T-cell (primary cell): ENCODE measurements at places on chromosomes 2 and 18. TPM values are rescaled to one million over a fixed set of nuclear protein-coding genes. Genes with fewer than 3 reads are reported as not detected.

- no peaks in the 10 kb centered on the region for H3K27me3 ChIP-seq
- H3K4me1 ChIP-seq = no peaks in the 10 kb centered on the region
- no peak overlapping the region for H3K4me3 ChIP-seq
- no peak for DNase-seq
Observed at GRCh38 chr18:7272311-7273049, 41.6 kb downstream of the LRRC30 start.

DNA sequence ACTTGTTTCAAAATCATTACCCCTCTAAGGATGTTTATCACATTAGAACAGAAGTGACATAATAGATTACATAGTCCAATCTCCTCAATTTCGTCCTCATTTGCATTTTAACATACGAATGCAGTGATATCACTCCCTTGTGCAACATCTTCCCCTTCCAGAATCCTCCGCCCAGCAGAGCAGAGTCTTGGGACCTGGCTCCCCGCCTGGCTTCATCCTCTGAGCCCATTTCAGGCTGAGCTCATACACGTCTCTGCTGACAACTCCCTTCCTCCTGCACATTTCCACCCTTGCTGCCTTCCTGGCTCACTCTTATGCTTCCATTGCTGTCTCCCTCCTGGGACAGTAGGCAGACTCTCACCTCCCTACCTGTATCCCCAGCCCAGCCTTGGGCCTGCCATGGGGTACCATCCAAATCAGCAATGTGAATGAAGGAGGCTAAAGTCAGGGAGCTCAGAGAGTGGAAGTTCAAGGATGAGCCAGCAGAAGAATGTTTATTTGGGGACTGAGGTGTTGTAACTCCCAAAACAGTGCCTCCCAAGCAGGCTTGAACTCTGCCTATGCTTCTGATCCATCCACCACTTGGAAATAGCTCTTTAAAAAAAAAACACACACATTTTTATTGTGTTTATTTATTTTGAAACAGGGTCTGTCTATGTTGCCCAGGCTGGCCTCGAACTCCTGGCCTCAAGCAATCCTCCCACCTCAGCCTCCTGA is 165.2 kb downstream of the TMEM200C start:
- H3K36me3 ChIP-seq = no peaks in the 10 kb centered on the region
- no peak overlapping the region for H3K27ac ChIP-seq
- no peak overlapping the region for H3K4me3 ChIP-seq
- no peak for DNase-seq

DNA sequence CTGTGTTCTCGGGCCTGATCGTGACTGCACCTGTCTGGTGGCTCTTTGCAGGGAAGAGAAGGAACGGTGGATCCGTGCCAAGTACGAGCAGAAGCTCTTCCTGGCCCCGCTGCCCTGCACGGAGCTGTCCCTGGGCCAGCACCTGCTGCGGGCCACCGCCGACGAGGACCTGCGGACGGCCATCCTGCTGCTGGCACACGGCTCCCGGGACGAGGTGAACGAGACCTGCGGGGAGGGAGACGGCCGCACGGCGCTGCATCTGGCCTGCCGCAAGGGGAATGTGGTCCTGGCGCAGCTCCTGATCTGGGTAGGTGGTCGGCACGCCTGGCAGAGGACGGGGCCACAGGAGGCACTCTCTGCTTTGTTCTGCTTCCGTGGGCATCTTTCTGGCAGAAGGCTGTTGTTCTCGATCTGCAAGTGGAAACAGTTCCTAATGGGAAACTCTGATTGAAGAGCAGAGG is 48.0 kb downstream of the GBX2 start:
- no peak for DNase-seq
- H3K36me3 ChIP-seq = no peaks in the 10 kb centered on the region
- H3K27me3 ChIP-seq = peaks cover 15% of the 10 kb centered on the region
- no peak overlapping the region for H3K27ac ChIP-seq

- H3K27me3 ChIP-seq = no peaks in the 10 kb centered on the region
- H3K4me3 ChIP-seq = no peak overlapping the region
- no peak overlapping the region for H3K27ac ChIP-seq
- DNase-seq = no peak
Observed at GRCh38 chr2:46170026-46170425, 127.2 kb upstream of the EPAS1 start.

GRCh38 chr2:103364177-103364576 is 602.3 kb downstream of the TMEM182 start:
- no peak overlapping the region for H3K4me3 ChIP-seq
- no peak for DNase-seq
- no peaks in the 10 kb centered on the region for H3K36me3 ChIP-seq
- H3K27me3 ChIP-seq = no peaks in the 10 kb centered on the region
- no peak overlapping the region for H3K27ac ChIP-seq
- no peaks in the 10 kb centered on the region for H3K4me1 ChIP-seq

GRCh38 chr18:62795813-62796212 is 80.5 kb downstream of the PHLPP1 start:
- H3K27me3 ChIP-seq = no peaks in the 10 kb centered on the region
- H3K4me3 ChIP-seq = no peak overlapping the region
- no peak for DNase-seq
- no peaks in the 10 kb centered on the region for H3K4me1 ChIP-seq
- no peaks in the 10 kb centered on the region for H3K36me3 ChIP-seq
- H3K27ac ChIP-seq = no peak overlapping the region

DNA sequence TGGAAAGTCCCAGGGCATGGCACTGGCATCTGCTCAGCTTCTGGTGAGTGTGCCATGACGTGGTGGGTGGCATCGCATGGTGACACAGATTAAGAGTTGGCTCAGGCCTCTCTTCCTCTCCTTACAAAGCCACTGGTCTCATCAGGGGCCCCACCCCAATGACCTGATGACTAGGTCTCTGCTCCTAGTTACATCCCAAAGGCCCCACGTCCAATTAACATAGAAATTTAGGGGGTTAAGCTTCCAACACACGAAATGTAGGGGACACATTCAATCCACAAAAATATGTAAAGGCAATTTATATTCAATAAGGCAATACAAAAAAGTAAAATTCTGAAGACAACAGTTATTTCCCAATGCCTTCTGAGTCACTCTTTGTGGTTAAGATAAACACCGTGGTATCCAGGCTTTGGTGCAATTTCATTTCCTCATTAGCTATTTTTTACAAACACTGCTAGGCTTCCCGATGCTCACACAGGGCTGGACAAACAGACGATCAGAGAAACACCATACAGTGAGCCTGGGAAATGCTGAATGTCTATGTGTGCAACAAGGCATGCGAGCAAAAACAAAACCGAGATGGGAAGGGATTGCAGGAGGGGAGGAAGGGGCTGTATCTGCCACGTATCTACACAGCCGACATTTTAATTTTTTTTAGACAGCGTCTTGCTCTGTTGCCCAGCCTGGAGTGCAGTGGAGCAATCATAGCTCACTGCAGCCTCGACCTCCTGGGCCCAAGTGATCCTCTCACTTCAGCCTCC is 67.2 kb downstream of the MBP start:
- H3K4me3 ChIP-seq = no peak overlapping the region
- peaks cover 97% of the 10 kb centered on the region for H3K4me1 ChIP-seq
- no peaks in the 10 kb centered on the region for H3K27me3 ChIP-seq
- H3K36me3 ChIP-seq = peaks cover 5% of the 10 kb centered on the region
- DNase-seq = peak; percentile 44
- H3K27ac ChIP-seq = peak overlapping the region; percentile 82

DNA sequence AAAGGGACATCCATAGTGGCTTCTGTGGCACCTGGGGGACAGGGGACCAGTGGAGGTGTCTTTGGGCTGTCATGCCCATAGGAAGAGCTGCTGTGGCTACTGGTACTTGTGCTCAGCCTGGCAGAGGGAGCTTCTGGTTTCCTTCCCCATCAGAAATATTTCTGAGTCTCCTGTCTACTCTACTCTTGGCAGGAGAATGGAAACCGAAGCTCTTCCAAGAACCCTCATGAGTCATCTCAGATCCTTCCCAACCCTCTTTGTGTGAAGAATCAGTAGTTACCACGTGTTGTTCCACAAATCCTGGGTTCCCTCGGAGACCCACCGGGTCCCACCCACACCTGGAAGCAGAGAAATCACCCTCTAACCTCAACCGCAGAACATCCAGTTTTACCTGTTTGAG is 234.9 kb downstream of the FHOD3 start:
- H3K4me1 ChIP-seq = no peaks in the 10 kb centered on the region
- H3K27me3 ChIP-seq = no peaks in the 10 kb centered on the region
- H3K36me3 ChIP-seq = no peaks in the 10 kb centered on the region
- no peak overlapping the region for H3K4me3 ChIP-seq
- H3K27ac ChIP-seq = no peak overlapping the region

DNA sequence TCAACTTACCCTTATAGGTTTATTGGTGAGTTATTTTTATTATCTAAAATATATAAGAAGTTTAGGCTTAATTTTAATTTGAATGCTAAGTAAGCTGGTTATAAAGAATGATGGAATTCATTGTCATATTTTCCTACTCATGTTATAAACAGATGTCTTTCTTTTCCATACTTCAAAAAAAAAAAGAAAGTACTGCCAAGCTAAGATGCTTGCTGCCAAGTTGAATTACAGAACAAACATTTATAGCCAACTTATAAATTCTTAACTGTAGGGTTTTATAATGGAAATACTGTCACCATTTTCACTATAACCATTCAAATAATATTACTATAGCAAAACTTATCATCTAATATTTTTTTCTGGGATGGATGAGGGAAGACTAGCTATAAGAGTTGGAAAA is 676.0 kb downstream of the NRXN1 start:
- DNase-seq = no peak
- H3K36me3 ChIP-seq = no peaks in the 10 kb centered on the region
- H3K27ac ChIP-seq = no peak overlapping the region
- no peaks in the 10 kb centered on the region for H3K27me3 ChIP-seq
- H3K4me1 ChIP-seq = no peaks in the 10 kb centered on the region

DNA sequence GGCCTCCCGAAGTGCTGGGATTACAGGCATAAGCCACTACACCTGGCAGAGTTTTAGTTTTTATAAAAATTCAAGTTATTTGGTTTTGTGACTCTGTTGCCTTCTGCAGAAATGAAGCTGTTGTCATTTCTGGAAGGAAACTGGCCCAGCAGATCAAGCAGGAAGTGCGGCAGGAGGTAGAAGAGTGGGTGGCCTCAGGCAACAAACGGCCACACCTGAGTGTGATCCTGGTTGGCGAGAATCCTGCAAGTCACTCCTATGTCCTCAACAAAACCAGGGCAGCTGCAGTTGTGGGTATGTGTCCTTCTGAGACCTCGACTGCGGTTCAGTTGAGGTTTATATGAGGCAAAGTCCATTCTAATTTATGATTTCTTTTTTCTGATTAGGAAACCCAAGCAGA is 7.2 kb downstream of the MTHFD2 start:
- H3K4me3 ChIP-seq = no peak overlapping the region
- peak overlapping the region; percentile 89 for H3K27ac ChIP-seq
- H3K4me1 ChIP-seq = peaks cover 31% of the 10 kb centered on the region

GRCh38 chr2:38653715-38654527 is 12.0 kb upstream of the GALM start:
- H3K4me3 ChIP-seq = no peak overlapping the region
- no peaks in the 10 kb centered on the region for H3K27me3 ChIP-seq
- peak overlapping the region; percentile 78 for H3K27ac ChIP-seq

DNA sequence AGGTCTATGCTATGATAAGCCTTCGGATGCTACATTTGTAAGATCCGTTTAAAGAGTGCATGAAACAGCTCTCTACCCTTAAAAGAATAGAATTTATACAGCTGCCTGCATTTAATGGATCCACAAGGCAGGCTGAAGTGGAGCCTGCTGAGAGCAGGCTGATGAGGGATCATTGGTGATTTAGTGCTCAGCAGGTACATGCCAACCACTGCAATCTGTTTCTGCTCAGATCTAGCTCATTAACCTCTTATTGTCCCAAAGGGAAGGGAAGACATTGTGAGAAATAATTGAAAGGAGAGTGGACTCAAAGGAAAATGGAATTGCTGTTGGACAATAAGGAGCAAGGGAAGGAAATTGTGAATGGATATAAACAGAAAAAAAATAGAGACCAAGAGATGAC is 822.6 kb downstream of the TRIB2 start:
- H3K27ac ChIP-seq = no peak overlapping the region
- H3K36me3 ChIP-seq = no peaks in the 10 kb centered on the region
- no peak overlapping the region for H3K4me3 ChIP-seq
- no peak for DNase-seq
- H3K27me3 ChIP-seq = no peaks in the 10 kb centered on the region
- H3K4me1 ChIP-seq = no peaks in the 10 kb centered on the region

DNA sequence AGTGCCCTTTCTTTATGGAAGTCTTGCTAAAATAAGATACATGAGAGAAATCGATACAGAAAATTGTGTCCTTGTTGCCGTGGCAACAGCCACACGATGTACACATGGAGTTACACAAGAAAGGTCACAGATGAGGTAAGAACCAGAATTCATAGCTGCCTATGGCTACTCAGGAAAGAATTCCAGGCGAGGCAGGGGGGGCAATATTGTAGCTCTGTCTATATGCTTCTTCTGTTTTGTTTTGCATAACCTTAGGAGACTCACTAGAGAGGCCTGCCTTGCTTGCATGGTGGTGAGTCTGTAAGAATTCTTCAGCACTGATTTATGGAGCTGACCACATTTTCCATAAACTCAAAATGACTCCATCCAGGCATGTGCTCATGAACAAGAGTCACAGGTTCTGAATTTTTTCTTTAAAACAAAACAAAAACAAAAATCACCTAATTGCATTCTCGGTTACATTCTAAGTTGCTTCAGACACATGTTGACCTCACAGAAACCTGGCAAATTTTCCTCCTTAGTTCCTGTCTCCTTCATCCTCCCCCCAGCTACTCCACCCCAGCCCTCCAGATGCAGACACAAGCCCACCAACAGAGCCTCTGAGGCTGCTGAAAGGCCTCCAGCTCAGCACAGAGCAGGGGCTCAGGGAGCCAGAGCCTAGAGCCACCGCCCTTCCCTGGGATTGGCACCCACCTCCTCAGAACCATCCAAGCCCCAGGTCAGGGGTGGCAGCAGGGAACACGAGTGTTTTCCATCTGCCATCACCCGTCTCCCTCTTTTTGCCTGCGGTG is 183.5 kb downstream of the ANTXR1 start:
- no peaks in the 10 kb centered on the region for H3K36me3 ChIP-seq
- peaks cover 4% of the 10 kb centered on the region for H3K27me3 ChIP-seq
- H3K4me3 ChIP-seq = no peak overlapping the region
- H3K4me1 ChIP-seq = no peaks in the 10 kb centered on the region
- H3K27ac ChIP-seq = no peak overlapping the region

- H3K27me3 ChIP-seq = no peaks in the 10 kb centered on the region
- H3K4me1 ChIP-seq = no peaks in the 10 kb centered on the region
- no peak for DNase-seq
Observed at GRCh38 chr18:28771849-28772248, 594.9 kb upstream of the CDH2 start.

DNA sequence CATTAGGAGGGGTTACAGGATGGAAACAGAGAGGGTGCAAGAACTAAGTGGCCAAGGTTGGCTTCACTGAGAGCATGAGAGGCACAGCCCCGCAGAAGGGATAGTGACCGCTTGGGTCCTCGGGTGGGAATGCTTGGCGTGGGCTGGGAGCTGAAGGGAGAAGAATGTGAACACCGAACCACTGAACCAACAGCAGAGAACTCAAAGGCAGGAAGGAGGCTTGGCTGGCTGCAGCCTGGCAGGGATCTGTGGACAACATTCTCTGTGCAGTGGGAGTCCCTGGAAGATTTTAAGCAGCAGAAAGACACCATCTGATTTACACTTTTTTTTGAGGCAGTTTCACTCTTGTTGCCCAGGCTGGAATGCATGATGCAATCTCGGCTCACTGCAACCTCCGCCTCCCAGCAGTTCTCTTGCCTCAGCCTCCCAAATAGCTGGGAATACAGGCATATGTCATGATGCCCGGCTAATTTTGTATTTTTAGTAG is 33.9 kb downstream of the SOWAHC start:
- no peaks in the 10 kb centered on the region for H3K36me3 ChIP-seq
- no peaks in the 10 kb centered on the region for H3K27me3 ChIP-seq
- H3K4me1 ChIP-seq = no peaks in the 10 kb centered on the region
- H3K27ac ChIP-seq = no peak overlapping the region
- no peak overlapping the region for H3K4me3 ChIP-seq

MYO5B gene
- total RNA-seq = not detected

NCKAP5 gene
- total RNA-seq = not detected

SLC35F5 gene
- 24.8 TPM for total RNA-seq

PTMA gene
- 1,149 TPM for total RNA-seq

TEX44 gene
- not detected for total RNA-seq

GKN1 gene
- total RNA-seq = not detected
